ENCODE measurements at places on chromosomes 3 and 15.

DNA sequence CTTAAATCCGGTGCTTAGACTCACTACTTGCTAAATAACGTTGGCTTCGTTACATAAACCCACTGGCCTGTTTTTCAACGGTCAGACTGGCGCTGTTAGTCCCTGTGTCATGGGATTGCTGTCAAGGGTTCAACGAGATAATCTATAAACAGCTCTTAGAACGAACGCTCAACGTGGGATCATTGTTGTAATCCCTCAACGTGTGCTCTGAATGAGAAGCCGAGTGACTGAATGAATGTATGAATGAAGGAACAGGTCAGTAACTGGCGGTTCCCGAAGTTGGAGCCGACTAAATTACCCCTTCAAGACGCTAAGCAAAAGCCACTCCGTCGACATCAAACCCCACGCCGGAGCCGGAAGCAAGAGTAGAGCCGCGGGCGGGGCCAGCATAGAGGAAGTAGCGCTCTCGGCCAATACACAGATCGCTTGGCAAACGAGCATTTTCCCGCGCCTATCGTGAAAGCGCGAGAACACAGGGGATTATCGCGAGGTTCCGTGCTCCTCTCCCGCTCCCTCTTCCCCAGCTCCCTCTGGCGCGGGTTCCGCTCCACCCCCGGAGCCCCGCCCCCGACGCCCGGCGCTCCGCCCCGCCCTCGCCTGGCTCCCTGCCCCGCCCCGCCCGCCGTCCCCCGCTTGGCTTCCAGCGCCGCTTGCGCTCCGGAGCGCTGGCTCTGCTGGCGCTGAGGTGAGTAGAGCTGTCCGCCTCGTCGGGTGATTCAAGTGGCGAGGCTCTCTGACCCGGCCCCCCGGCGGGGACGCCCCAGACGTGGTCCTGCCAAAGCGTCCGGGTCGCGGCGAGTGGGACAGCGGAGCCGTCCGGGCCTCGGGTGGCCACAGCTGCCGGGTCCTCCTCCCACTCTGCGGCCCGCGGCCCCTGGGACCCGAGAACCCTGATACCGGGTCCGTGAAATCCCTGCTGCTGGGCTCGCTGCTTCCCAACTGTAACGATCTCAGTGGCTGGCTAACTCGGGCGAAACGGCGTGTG lies at the start of gene LRRC28:
TSS of gene LRRC28 (plus strand) at position 625 of the 985 bp plus-strand sequence. CDS start 4,477 bp downstream, outside the sequence.
- peak; percentile 99 for DNase-seq

- DNase-seq: no peak
These were observed 70.2 kb downstream of the ABHD5 start for GRCh38 chr3:43760938-43761337.

- no peak for DNase-seq
These were observed 141.8 kb downstream of the ALDH1A2 start for GRCh38 chr15:57923750-57924149.

DNA sequence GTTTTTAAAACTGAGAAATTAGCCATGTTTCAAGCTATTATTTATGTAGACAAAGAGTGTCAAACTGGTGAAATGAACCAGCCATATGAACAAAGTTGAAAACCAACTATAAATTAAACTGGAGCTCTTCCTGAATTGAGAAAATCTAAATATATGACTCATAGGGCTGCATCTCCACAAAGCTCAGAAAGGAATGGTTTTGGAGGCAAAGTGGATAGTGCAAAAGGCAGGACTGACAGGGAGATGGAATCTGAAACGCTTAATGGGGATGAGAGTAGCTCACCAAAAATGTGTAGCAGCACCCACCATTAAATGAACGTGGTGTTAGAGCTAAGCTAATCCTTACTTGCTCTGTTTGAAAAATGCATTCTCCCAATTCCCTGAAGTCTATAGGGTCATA lies 1066.0 kb downstream of the AGBL1 start:
- peak; percentile 76 for DNase-seq

DNA sequence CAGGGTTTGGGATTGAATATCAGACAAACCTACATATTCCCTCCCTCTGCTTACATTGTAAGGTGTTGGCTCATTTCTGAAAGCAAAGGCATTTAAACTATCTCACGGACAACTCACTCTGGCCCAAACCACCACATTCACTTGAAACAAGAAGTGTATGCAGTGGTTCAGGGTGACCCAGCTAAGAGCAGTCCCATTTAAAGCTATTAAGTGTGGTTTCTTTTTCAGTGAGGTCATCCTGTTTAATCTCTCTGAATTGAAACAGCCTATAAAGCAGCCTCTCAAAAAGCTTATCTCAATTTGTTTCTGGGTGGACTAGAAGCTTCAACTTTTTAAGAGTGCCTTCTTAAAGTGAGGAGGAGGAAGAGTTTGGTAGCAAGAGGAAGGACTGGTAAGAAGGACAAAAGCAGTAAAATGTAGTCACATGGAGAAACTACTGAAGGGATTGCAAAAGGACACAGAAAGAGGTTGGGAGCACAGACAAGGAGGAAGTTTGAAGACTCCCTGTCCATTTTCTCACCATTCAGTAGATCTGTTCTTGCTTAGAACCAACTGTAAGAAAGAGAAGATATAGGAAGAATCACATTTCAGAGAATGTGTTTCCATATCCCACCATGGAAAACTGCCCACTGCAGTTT lies 151.6 kb downstream of the TMCO5A start:
- DNase-seq: peak; percentile 67

- no peak for DNase-seq
These were observed 28.8 kb upstream of the SHC4 start for GRCh38 chr15:48992545-48992944.

- DNase-seq: no peak
These were observed 22.1 kb upstream of the WDR49 start for GRCh38 chr3:167675848-167676247.

GRCh38 chr3:44355362-44356033 lies 16.9 kb downstream of the TCAIM start:
- DNase-seq: peak; percentile 77

GRCh38 chr3:10329495-10330015 lies 8.6 kb upstream of the SEC13 start:
- DNase-seq: no peak

DNA sequence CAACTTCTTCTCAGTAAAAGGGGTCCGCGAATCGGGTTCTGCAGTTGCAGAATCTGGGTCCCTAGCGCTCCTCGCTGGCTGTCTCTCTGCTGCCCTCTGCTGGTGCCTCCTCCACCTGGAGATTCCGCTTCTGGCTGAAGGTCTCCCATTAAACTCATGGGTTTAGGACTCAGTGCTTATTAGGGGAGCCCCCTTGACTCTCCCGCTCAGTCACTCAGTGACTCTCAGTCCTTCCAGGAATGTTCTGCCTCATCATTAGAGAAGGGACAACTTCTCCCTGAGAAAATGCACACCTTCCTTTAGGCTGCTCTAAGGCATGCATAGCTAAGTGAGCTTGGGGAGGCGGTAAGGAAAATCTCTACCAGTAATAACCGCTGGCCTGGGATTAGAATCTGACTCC lies 7.1 kb downstream of the CPN2 start:
- DNase-seq: peak; percentile 50

DNA sequence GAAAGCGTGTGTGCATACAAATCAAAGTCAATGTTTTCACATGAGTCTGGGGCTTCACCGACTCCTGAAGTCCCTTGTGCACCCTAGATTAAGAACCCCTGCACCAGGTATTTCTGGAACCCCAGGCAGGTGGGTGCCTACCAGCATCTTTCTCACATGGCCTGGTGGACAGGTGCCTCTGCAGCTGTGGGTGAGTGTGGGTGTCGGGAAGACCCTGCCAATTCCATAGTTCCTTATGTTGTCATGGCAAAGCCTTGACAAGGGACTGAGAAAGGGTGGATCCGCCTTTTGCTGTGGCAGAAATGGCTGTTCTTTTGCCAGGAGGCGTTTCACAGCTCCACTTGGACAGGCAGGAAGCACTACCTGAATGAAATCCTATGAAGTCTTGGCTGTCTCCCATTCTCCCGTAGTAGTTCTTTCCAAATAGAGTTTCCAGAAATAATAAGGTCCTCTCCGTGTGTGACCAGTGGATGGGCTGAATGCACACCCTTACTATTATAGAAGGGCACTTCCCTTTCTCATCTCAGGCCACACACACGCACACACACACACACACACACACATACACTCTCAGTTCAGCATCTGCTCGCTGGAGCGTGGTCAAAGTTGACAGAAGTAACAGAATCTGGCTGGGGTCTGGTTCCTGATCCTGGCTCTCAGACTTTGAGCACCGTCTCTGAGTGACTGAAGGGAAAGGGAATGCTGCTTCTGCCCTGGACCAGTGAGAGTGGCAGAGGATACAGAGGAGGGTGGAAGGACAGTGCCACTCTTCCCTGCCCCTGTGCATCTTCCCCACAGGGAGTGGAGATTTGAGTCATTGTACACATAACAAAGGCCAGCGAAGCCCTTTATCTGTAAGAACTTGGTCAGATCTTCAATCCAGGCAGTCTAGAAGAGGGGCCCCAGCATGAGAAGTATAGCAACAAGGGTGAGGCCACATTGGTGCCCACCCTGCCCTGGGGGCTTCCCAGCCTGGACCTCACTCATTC lies 38.7 kb downstream of the PDIA5 start:
- no peak for DNase-seq

- no peak for DNase-seq
These were observed 132.8 kb upstream of the SMAD3 start for GRCh38 chr15:66932634-66933024.

GRCh38 chr15:91885714-91886270 lies 32.3 kb downstream of the SLCO3A1 start:
- no peak for DNase-seq

- peak; percentile 73 for DNase-seq
These were observed 98.9 kb upstream of the TLE3 start for GRCh38 chr15:70196372-70197316.

- no peak for DNase-seq
These were observed 414 bp upstream of the TMEM115 start for GRCh38 chr3:50359760-50360110.

DNA sequence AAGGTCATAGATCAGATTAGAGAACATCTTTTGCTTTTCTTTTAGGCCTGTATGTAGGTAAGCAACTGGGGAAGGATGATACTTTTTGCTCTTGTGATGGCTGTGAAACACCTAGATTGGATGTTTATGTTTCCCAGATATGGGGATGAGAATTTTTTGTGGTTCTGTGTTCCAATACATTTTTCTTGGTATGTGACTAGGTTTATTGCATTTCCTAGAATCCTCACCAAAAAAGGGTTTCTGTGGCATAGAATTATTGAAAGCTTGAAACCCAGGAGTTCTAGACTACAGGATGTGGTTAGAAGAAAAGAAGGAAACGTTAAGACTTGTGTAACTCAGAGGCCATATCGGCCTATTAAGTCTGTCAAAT lies 25.8 kb downstream of the OXNAD1 start:
- peak; percentile 46 for DNase-seq

- DNase-seq: peak; percentile 89
These were observed 681.6 kb upstream of the ARPP21 start for GRCh38 chr3:34957677-34958076.

- no peak for DNase-seq
These were observed 82.4 kb downstream of the RTP4 start for GRCh38 chr3:187450431-187451190.

GRCh38 chr15:90576711-90577389 lies 47.1 kb downstream of the CRTC3 start:
- DNase-seq: no peak

- DNase-seq: no peak
These were observed 276.4 kb downstream of the POLQ start for GRCh38 chr3:121269389-121269788.

GRCh38 chr3:132916096-132916495 lies 122.1 kb upstream of the TMEM108 start:
- DNase-seq: peak; percentile 44

GRCh38 chr3:158709666-158710083 lies 22.6 kb downstream of the RARRES1 start:
- DNase-seq: peak; percentile 100

DNA sequence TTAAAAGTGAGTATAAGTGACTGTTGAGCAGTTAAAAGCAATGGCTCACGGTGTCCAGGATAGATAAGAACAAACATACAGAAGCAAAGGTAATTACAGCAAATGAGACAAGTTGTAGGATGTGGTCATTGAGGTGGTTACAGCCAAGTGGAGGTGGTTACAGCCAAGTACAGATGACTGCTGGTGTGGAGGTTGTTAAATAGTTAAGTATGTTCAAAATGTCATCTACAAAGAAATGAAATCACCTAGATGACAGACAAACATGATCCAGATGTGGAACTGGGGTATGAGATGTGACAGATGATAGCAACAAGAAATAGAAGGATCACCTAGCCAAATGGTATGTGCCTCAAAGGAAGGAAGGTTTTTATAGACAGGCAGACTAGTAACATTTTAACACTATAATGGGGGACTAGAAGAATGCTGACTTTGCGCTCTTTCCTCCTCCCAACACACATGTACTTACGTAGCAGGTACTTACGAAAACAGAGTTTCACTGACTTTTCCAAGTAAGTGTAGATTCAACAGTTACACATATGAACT lies 6.8 kb upstream of the ANKRD28 start:
- no peak for DNase-seq

GRCh38 chr3:73614419-73614818 lies 10.3 kb downstream of the PDZRN3 start:
- peak; percentile 79 for DNase-seq

- DNase-seq: no peak
These were observed 261.2 kb upstream of the TRIM42 start for GRCh38 chr3:140416666-140417065.

DNA sequence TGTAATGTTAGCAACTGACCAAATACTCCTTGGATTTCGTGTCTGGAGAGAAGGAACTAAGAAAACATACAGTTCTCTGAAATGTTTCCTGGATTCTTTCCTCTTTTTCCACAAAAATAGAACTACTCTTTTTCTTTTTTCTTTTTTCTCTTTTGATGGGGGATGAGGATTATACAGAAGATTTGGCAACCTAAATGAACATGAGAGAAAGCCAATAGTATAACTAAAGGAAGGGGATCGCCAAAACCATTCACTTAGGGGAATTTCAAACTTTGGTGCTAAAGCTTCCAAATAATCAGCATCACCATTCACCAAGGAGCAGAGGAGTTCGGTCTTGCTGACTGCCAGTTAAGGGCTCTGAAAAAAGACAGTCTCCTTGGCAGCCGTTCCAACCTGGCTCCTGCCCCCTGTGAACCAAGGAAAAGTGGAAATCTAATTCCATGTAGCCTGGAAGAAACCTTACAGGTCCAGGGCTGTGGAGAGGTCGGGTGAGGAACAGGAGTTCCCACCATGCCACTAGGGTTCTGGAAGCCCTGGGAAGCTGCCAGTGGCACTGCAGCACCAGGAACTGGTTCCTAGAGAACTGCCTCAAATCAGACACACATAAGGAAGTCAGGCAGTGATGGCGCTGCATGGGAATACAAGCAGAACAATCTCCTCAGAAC lies 176.9 kb downstream of the TNIK start:
- DNase-seq: no peak

All from fibroblast of skin of right biceps (primary cell).